ENCODE measurements at places on chromosomes 12 and 14.

DNA sequence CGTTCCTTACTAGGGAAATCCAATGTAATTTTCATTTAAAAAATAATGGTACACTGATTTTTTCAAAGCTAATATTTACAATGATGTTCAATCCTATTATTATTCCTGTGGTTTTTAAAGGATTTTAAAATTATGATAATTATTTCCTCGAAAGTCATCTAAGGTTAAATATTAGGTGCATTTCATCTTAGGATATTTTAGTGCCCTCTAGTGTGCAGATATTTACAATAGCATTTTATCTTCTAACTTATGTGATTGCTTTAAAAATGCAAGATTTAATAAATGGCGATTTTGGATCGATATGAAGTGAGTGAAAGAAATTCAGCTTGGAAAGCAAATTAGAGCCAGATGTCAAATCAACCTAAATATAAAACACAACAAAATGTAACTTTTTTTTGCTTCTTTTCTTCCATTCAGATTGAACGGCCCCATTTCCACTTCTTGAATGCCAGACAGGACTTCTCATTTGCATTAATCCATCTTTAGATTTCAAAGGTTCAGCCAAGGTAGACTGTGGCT, 293.5 kb downstream of the SLC6A15 start:
- DNase-seq: no peak

GRCh38 chr12:58419905-58420304, 478.5 kb downstream of the ATP23 start:
- peak; percentile 40 for DNase-seq

DNA sequence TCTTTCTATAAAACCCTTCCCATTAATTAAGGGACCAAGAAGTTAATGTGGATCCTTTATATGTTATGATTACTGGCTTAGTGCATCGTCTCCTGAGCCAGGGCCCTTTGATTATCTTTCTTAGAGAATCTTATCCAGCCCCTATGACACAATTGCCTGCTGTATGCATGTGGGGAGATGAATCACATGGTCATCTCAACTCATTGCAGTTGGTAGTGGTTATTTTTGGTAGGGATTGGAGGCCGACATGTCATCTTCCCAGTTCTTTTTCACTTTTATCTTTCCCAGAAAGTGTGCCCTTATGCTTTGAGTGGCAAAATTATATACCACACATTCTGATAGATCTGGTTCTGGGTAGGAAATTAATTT, 26.0 kb downstream of the ZNF664 start:
- DNase-seq: peak; percentile 21

GRCh38 chr12:93108985-93109384, 179.9 kb upstream of the EEA1 start:
- DNase-seq: peak; percentile 62

DNA sequence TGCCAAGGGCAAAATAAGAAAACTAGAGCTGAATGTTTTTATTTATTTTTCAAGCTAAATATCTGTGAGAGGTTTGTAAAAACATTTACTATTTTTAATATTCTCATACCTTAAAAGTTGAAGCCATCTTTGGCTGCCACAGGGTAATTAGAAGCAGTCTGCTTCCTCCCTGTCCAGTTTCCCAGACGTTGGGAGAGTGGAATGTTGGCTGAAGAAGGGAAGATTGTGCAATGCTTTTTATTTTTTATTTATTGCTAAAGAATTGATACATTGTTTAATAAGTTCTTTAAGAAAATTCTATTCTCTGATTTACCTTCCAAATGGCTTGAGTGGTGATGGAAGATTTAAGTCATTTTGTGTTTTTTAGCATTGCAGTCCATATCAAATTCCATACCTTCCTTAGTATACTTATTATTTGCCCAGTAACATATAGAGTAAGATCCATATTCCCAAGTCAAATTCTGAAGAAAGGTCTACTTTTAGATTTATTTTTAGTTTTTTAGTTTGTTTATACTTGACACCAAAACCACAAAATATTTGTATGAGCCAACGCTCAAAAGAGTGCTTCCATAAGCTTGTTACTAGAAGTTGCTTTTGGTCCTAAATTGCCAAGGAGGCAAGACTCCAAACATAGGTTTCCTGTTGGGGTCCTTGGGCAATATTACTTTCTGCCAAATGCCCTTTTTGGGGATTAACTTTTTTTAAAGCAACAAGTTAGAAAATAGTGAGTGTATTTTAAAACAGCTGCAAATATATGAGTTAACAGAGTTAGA, 124.0 kb upstream of the CPM start:
- DNase-seq: peak; percentile 93

- peak; percentile 19 for DNase-seq
Measured at GRCh38 chr12:92928421-92928961, 604 bp downstream of the EEA1 start.

DNA sequence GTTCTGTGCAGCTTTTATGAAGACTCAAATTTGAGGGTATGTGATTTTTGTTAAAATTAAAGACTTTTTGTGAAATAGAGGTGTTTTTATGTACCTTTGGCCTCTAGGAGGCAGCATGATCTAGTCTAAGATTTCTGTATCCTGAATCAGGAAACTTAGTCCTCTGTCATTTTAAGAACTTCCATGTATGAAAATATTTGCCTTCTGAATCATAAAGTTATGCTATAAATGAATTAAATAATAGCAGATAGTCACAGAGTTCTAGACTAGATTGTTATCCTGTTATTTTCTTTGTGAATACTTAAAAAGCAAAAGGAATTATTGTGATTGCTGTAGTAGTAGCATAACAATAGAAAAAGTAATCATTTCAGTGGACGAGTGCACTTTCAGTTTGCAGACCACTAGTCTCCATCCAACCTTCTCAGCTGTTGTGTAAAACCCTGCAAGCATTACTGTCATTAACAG, 56.3 kb downstream of the FGD4 start:
- DNase-seq: peak; percentile 76

DNA sequence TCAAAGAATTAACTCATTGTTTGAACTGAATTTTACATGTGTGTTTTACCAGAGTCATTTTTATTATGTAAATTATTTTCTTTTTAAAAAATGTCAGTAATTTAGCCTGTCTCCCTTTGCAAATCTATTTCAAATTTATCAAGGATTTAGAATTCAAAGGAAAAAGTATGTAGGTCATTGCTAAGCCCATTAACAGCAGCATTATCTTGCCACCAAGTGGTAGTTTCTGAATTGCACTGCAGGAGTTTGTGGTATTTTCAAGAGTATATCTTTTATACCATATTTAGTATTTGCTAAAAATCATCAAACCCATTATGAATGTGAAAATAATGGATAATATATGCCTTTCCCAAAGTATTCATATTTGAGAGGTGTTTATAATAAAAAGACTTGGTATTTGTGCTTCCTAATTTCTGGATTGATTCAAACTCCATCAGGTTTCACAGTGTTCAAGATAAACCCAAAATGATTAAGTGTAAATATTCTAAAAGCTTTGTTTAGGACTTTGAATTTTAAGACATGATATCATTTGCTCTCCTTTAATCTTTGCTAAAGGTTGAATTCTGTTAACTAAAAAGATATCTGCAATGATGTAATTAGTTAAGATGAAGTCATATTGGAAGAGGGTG, 711.4 kb downstream of the FSCB start:
- no peak for DNase-seq

Measured in AG10803 (cell line).